ENCODE measurements at places on chromosomes 7 and 10. TPM values are rescaled to one million over a fixed set of nuclear protein-coding genes. Genes with fewer than 3 reads are reported as not detected.

DNA sequence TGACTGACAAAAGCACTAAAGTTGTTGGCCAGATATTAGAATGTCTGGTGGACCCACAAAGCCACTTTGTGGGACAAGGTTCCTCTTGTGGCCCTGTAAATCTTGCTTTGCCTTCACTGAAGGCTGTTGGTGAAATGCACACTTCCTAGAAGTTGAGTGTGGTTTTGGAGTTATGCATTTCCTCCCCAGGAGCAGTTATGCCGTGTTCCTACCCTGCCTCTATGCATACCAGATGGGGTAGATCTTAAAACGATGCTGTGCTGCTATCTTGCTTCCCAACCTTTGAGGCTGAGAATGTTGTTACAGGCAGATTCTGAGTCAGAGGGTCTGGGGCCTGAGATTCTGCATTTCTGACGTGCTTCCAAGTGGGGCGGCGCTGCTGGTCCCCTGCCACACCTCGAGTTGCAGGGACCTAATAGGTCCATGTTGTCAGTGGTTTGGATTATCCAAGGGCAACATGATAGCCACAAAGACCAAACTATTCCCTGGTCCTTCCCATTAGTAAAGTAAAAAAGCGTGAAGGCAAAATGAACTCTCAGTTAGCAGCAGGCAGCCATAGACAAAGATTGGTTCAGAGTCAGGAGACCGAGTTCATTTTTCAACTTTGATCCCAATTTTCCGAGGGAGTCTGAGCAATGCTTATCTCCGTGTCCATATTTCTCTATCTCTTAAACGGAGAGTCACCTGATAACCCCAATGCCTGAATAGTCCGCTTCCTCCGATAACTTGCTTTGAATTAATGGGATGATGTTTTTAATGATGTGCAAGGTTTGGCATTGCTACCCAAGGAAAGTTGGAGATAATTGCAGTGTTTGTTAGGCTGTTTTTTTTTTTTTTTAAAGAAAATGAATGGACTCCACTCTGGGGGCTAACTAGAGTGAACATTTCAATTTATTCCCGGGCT is 55.8 kb downstream of the CDHR3 start:
- DNase-seq, result no peak

GRCh38 chr7:65731129-65731528 is 141.7 kb upstream of the VKORC1L1 start:
- DNase-seq, result no peak

DNA sequence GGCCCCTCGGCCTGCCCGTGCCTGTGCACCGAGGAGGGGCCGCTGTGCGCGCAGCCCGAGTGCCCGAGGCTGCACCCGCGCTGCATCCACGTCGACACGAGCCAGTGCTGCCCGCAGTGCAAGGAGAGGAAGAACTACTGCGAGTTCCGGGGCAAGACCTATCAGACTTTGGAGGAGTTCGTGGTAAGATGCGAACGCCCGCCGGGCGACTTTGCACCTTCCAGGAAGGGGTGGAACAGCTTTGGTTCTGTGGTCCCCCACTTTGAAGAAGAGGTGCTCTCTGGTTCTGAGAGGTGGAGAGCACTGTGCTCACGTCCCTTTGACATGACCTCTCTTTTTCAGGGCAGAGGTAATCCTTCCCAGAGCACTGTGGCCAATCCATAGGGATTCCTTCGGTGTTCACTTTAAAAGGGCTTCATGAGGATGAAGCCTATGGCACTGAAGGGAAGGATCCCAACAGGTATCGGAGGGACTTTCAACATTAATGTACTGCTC is 2.6 kb downstream of the VWC2 start:
- DNase-seq, result no peak

DNA sequence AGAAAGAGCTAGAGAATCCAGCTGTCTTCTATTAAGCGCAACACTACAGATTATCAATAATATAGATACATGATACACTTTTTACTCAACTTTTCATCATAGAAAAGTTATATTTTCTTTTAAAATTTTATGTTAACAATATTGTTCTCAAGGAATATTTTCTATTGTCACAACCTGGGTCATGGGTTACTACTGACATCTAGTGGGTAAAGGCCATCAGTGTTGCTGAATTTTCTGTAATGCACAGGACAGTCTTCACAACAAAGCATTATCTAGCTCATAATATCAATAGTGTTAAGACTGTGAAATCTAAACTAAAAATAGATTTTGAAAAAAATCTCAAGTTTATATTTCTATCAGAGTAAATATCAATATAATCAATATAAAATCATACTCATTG is 209.8 kb downstream of the ZNF33B start:
- no peak for DNase-seq

DNA sequence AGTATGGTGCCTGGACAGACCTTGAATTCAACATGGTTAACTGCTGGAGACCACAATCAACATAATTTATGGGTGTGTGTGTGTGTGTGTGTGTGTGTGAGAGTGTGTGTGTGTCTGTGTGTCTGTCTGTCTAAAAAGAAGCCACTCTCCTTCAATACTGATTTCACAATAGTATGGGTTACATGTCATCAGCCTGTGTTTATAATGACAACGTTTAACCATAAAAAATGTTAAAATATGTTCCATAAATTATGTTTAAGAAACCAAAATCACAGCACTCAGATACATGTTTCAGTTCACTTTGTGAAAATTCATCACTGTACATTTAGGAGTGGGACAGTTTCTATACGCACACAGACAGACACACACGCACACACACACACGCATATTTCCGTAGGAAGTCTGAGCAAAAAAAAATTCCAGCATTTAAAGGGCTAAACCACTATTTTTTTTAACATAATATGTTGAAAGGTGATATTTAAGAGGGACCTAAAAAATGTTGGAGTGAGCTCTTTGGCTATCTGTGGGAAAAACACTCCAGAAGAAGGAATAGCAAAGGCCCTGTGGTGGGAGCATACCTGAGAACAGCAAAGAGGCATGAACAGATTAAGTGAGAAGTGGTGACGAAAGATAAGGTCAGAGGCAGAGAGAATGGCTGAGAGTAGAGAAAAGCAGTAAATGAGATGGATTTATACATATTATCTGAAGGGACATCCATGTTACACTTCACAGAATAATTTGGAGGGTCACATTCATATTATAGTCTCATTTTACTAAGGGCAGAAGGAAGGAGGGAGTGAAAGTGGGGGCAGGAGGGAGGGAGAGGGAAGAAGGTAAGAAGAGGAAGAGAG is 10.9 kb downstream of the PDZD8 start:
- DNase-seq, result no peak

The HDAC9 gene
- polyA plus RNA-seq, result 1.3 TPM

The CRYGN gene
- not detected for polyA plus RNA-seq

The GRID1 gene
- not detected for polyA plus RNA-seq

All from liver (tissue), 10 donors.